WTC11 (cell line): ENCODE measurements at places on chromosomes 2 and 18. TPM values are rescaled to one million over a fixed set of nuclear protein-coding genes. Genes with fewer than 3 reads are reported as not detected.
A peak's percentile ranks its signal among the peaks of the same experiment; 100 is the strongest.

Gene SERPINB11
- not detected in 3 replicates for total RNA-seq

Gene DIPK1C
- total RNA-seq: not detected in 3 replicates

GRCh38 chr18:50700245-50701165, 119.3 kb downstream of the MRO start:
- H3K27me3 ChIP-seq: no peaks in the 10 kb centered on the region
- H3K27ac ChIP-seq: peak overlapping the region; percentile 2
- no peak overlapping the region for H3K4me3 ChIP-seq
- DNase-seq: no peak
- peaks cover 44% of the 10 kb centered on the region for H3K4me1 ChIP-seq

DNA sequence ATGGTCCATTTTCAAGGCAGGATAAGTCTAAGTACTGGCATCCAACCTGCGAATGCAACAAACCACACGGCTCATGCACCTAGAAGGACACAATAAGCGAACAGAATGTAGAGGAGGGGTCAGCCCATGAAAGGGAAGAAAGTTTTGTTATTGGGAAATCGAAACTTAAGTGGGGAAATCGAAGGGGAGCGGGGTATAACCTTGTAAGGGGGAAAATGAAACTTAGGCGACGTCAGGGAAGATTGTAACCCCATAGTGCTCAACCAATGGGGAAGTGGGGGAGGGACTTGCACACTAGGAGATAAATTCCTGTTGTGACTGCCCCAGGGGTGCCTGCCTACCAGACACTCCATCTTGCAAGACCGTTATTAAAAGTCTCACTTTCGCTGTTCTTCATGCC, 15.6 kb upstream of the OTOF start:
- H3K4me3 ChIP-seq: no peak overlapping the region
- H3K27me3 ChIP-seq: no peaks in the 10 kb centered on the region; the same call in 1 of the 2 replicates
- no peak for DNase-seq
- H3K4me1 ChIP-seq: peaks cover 20% of the 10 kb centered on the region

GRCh38 chr2:46976556-46977279, 61.1 kb upstream of the MCFD2 start:
- H3K36me3 ChIP-seq: no peaks in the 10 kb centered on the region
- no peaks in the 10 kb centered on the region for H3K27me3 ChIP-seq
- H3K4me1 ChIP-seq: peaks cover 4% of the 10 kb centered on the region
- no peak overlapping the region for H3K27ac ChIP-seq
- no peak overlapping the region for H3K4me3 ChIP-seq
- no peak for DNase-seq

GRCh38 chr2:18611184-18611583, 21.8 kb upstream of the NT5C1B start:
- no peak overlapping the region for H3K27ac ChIP-seq
- no peaks in the 10 kb centered on the region for H3K36me3 ChIP-seq
- H3K4me1 ChIP-seq: no peaks in the 10 kb centered on the region; the same call in 1 of the 2 replicates
- H3K27me3 ChIP-seq: no peaks in the 10 kb centered on the region
- no peak for DNase-seq
- no peak overlapping the region for H3K4me3 ChIP-seq

Gene CIDEA
- 0.23 to 0.50 TPM (median 0.23 TPM) in 3 replicates for total RNA-seq

DNA sequence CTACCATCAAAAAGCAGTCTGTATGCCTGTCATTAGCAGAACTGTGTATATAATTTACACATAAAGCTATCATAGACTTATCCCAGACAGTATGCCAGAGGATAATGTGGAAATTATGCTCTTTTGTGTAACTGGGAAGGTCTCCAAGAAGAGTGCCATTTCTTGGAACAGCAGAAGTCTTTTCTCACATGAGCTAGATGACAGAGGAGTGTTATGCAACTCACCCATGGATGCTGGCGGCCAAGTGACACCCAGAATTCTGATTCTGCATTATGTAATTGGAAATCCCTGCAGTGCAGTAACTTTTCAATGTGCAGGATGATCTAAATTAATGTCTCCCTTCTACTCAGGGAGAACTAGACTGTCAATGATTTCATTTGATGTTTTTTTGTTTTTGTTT, 160.0 kb downstream of the UBE2E3 start:
- peaks cover 14% of the 10 kb centered on the region for H3K4me1 ChIP-seq
- H3K4me3 ChIP-seq: no peak overlapping the region
- DNase-seq: no peak
- H3K36me3 ChIP-seq: no peaks in the 10 kb centered on the region; the same call in 1 of the 2 replicates

GRCh38 chr2:9347411-9347881, 75.9 kb downstream of the ITGB1BP1 start:
- H3K4me3 ChIP-seq: no peak overlapping the region
- no peak for DNase-seq
- H3K36me3 ChIP-seq: peaks cover 4% of the 10 kb centered on the region; the same call in 1 of the 2 replicates
- no peaks in the 10 kb centered on the region for H3K27me3 ChIP-seq
- peaks cover 5% of the 10 kb centered on the region for H3K4me1 ChIP-seq

DNA sequence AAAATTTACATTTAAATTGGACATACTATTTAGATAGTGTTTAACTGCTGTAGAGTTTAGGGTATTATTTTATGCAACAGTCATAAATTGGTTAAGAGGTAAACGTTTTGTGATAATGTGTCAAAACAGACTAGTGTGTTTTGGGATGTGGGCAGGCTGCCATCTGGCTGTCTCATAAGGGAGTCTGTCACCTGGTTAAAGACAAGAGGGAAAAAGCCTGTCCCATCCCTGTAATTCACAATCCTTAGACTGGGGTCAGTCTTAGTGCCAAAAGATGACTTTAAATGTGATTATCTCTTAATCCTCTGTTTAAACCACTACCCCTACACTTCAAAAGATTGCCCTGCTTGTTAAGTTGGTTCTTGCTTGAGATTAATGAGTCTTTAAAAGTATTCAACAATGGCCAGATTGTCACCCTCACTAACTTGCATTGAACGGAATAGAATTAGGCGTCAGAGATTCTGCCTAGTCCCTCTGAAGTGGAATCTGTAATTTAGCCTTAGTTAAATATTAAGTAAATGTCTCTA, 59.2 kb downstream of the SGPP2 start:
- H3K27ac ChIP-seq: no peak overlapping the region
- H3K27me3 ChIP-seq: peaks cover 98% of the 10 kb centered on the region
- H3K36me3 ChIP-seq: no peaks in the 10 kb centered on the region
- no peak for DNase-seq

GRCh38 chr2:138730497-138731030, 49.6 kb downstream of the NXPH2 start:
- peaks cover 17% of the 10 kb centered on the region for H3K36me3 ChIP-seq
- H3K4me1 ChIP-seq: no peaks in the 10 kb centered on the region; the same call in 1 of the 2 replicates
- no peak overlapping the region for H3K4me3 ChIP-seq
- no peak overlapping the region for H3K27ac ChIP-seq

DNA sequence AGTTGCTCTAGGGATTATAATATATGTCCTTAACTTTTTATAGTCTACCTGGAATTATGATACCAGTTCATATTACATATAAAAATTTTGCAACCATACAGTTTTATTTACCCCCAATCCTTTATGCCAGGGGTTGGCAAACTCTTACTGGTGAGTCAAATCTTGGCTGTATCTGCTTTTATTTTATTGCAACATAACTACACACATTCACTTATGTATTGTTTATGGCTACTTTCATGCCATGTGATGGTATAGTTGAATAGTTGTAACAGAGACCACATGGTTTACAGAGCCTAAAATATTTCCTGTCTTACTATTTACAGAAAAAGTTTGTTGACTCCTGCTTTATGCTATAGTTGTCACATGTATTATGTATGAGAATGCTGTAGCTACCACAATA, 25.8 kb upstream of the DLX2 start:
- H3K4me1 ChIP-seq: peaks cover 27% of the 10 kb centered on the region
- peaks cover 51% of the 10 kb centered on the region for H3K27me3 ChIP-seq
- no peak overlapping the region for H3K27ac ChIP-seq
- DNase-seq: no peak
- peaks cover 2% of the 10 kb centered on the region; the same call in 1 of the 2 replicates for H3K36me3 ChIP-seq
- H3K4me3 ChIP-seq: no peak overlapping the region

Gene HOXD9
- not detected in 3 replicates for total RNA-seq

Gene AKAIN1
- not detected in 3 replicates for total RNA-seq

DNA sequence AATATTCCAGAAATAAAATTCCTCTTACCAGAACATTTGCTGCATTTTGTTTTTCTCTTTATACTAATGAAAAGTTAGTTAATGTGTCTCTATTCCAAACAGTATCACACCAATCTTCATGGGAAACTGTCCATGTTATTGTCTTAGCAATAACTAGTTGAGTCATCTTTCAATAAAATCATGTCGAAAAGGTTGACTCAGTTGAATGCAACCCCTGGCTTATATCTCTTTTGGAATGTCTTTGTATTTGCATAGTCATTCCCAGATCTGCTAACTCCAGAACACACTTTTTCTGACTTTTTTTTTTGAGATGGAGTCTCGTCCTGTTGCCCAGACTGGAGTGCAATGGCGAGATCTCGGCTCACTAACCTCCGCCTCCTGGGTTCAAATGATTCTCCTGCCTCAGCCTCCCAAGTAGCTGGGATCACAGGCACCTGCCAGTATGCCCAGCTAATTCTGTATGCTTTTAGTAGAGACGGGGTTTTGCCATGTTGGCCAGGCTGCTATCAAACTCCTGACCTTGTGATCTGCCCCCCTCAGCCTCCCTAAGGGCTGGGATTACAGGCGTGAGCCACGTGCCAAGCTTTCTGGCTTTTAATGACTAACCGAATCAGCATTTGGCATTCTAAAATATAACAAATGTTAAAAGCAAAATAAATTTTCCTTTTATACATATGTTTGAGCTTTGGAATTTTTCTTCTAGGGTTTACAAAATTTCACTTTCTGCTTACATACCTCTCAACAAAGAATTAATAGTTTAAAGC, 133.2 kb upstream of the GULP1 start:
- no peaks in the 10 kb centered on the region for H3K36me3 ChIP-seq
- H3K4me3 ChIP-seq: no peak overlapping the region
- no peak overlapping the region for H3K27ac ChIP-seq

- no peak for DNase-seq
- peaks cover 45% of the 10 kb centered on the region for H3K4me1 ChIP-seq
These were observed 128.0 kb upstream of the MSH6 start for GRCh38 chr2:47654790-47655562.

GRCh38 chr2:239657992-239658391, 257.2 kb upstream of the HDAC4 start:
- no peak for DNase-seq
- H3K27ac ChIP-seq: no peak overlapping the region
- H3K27me3 ChIP-seq: no peaks in the 10 kb centered on the region; the same call in 1 of the 2 replicates
- no peaks in the 10 kb centered on the region for H3K36me3 ChIP-seq

DNA sequence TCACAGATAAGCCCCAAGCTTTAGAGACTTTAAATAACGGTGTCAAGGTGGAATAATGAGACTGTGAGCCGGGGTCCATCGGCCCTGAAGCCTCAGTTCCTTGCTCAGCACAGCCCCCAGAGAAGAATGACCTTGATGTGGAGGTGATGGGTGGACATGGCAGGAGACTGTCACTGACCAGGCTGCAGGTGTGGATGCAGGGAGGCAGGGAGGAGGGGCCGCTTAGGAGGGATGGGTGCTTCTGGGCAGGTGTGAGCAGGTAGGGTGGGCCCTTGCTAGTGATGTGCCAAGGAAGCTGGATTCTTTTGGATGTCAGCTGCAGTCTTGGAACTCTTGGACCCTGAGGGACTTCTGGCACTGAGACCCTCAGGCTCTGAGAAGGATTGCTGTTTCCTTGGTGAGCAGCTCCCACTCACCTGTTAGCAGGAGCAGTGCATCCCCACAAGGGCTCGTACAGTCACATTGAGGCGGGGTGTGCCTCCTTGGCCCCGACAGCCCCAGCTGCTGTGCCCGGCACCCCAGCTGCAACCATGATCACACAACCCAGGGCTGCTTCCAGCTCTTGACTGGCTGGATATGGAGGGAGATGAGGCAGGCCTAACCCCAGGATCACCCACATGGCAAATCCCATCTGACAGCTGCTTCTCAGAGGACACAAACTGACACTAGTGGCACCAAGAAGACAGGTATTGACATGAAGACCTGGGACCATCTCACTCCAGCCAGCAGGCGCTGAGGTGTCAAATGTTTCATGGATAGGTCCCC, 209.8 kb upstream of the HDAC4 start:
- no peak overlapping the region for H3K27ac ChIP-seq
- peaks cover 4% of the 10 kb centered on the region for H3K4me1 ChIP-seq
- H3K4me3 ChIP-seq: no peak overlapping the region
- no peaks in the 10 kb centered on the region; the same call in 1 of the 2 replicates for H3K27me3 ChIP-seq
- no peak for DNase-seq
- no peaks in the 10 kb centered on the region for H3K36me3 ChIP-seq

DNA sequence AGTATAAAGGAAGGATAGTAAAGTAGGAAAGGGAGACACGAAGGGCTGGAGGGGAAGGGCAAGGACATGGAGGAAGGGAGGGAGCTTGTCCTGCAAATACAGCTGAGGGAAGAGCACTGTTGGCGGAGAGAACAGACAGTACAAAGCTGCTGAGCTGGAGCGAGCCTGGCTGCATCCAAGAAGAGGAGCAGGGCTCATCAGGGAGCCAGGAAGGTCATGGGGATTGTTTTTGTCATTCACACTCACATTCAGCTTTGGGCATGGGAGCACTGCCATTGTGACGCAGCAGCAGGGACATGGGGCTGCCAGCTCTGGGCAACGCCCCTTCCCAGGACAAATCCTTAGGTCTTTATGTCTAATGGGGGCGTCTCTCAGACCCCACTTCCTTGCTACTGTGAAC, 125.1 kb downstream of the COPS8 start:
- peaks cover 27% of the 10 kb centered on the region for H3K4me1 ChIP-seq
- H3K4me3 ChIP-seq: no peak overlapping the region
- no peak for DNase-seq
- H3K36me3 ChIP-seq: no peaks in the 10 kb centered on the region

Gene VAMP8
- 48.8 to 55.4 TPM (median 52.0 TPM) in 3 replicates for total RNA-seq

DNA sequence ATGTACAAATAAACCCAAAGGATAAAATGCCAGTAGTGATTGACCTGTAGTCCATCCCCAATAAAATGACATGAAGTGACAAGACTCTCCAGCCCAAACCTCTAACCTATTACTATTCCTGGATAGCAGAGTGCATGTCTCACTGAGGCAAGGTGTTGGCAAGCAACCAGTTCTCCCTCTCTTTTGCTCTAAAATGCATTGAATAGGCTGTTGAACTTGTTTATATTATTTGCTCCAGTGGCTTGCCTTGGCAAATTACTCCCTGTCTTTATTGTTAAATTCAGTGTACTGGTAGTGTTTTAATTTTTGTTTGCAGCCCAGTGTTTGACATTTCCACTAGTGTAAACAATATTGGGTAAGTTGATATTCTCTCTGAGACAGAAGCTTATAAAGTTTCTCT, 70.5 kb downstream of the CSRNP3 start:
- H3K36me3 ChIP-seq: no peaks in the 10 kb centered on the region
- H3K27me3 ChIP-seq: no peaks in the 10 kb centered on the region
- H3K27ac ChIP-seq: no peak overlapping the region
- H3K4me3 ChIP-seq: no peak overlapping the region
- H3K4me1 ChIP-seq: peaks cover 9% of the 10 kb centered on the region
- no peak for DNase-seq

GRCh38 chr18:54718408-54718773, 109.9 kb upstream of the RAB27B start:
- DNase-seq: no peak
- no peaks in the 10 kb centered on the region for H3K27me3 ChIP-seq
- no peak overlapping the region for H3K27ac ChIP-seq

Gene DLX1
- total RNA-seq: not detected in 3 replicates

DNA sequence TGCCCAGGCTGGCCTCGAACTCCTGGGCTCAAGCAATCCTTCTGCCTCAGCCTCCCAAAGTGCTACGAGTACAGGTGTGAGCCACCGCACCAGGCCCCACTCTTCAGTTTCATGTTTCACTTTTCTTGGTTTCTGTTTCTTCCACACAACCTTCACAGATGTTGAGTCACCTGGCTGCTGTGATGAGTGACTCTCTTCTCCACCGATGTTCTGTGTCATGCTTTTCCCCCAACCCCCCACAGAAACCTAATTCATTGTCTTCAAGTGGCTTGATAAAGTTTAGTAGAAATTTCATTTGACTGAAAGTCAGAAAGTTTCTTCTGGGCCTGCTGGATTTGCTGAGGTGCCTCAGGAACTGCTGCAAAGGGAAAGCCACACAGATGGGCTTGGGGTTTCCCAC, 78.5 kb downstream of the SPHKAP start:
- H3K27me3 ChIP-seq: no peaks in the 10 kb centered on the region
- H3K4me3 ChIP-seq: no peak overlapping the region
- H3K36me3 ChIP-seq: peaks cover 6% of the 10 kb centered on the region
- DNase-seq: no peak
